Epithelial cell of prostate (primary cell): ENCODE measurements at places on chromosomes 2 and 18.

GRCh38 chr2:240921995-240922244 is 15.8 kb downstream of the CROCC2 start:
- no peak for DNase-seq

- DNase-seq = no peak
These were observed 75.8 kb downstream of the UGGT1 start for GRCh38 chr2:128166746-128167353.

GRCh38 chr2:17518212-17519154 is at the start of gene RAD51AP2:
Gene RAD51AP2, minus strand, starts transcription at chr2:17518440. Its CDS starts 25 bp downstream, at chr2:17518415.
- no peak for DNase-seq

- no peak for DNase-seq
These were observed 10.8 kb downstream of the CACNB4 start for GRCh38 chr2:152088006-152088405.

- no peak for DNase-seq
These were observed 205.3 kb upstream of the ST6GAL2 start for GRCh38 chr2:107091163-107091864.

DNA sequence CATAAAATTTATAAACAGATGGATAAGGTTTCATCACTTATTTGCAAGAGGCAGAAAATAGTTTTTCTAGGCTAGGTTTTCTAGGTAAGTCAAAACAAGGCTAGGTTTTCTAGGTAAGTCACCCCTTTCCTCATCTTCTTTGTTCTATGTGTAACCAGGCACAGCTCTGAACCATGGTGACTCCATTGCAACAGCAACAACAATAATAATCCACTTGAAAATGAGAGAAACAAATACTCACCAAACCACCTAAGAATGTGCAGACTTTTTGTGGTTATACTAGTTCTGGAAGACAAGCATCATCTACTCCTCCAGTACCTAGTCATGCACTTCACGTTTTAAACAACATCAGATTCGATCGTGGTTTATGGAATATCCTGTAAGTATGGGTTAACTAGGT is 237.4 kb upstream of the ACVR2A start:
- DNase-seq = no peak

- DNase-seq = no peak
These were observed 1655.6 kb downstream of the DPP10 start for GRCh38 chr2:116098049-116098448.

DNA sequence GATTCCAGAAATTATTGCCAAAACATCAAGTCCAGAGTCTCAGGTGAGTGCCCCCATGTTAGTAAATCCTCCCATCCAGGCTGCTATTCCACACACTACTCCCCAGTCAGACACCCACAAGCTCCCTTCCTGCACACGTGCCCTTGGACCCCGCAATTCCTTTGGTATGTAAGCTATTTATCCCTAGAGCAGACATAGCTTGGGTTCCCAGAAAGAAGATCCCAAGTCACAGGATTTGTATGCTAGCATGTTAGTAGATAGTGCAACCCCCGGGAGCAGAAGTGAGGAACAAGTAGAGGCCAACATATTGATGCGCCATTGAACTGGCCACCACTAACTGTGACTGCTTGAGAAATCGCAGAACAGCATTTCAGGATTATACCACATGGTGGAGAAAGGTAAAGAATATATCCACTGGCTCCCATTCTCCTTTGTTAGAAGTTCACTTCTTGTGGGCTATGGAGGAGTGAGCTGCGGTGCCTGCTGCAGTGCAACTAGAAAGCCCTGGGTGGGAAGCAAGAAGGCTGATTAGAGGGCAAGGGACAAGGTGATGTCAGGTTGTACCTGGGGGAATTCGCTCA is 137.5 kb upstream of the CHAC2 start:
- DNase-seq = no peak

- no peak for DNase-seq
These were observed 15.7 kb downstream of the CREG2 start for GRCh38 chr2:101371636-101372035.

DNA sequence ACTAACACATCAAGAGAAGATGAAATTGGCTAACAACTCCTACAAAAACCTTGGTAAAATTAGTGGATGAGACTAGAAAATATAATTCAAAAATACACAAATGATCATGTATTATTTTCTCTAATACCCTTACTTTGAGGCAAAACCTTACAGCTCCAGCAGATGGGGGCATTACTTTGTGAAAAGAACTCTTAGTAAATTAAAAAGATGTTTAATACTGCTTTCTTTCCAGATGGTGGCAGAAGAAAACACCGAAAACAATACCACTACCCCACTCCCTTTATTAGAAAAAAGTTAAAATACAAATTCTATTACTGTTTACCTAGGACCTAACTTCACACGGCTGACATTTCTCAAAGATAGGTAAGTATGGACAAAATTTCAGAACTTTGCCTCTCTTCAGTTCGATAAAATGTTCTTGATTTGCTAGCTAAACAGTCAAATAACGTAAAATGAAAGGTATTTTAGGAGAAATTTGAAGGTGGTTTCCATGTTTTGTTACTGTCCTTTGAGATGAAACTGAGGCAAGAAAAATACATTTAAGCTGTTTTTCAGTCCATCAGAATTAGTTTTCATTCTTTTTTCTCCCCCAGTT is 30.6 kb downstream of the ORC4 start:
- no peak for DNase-seq

DNA sequence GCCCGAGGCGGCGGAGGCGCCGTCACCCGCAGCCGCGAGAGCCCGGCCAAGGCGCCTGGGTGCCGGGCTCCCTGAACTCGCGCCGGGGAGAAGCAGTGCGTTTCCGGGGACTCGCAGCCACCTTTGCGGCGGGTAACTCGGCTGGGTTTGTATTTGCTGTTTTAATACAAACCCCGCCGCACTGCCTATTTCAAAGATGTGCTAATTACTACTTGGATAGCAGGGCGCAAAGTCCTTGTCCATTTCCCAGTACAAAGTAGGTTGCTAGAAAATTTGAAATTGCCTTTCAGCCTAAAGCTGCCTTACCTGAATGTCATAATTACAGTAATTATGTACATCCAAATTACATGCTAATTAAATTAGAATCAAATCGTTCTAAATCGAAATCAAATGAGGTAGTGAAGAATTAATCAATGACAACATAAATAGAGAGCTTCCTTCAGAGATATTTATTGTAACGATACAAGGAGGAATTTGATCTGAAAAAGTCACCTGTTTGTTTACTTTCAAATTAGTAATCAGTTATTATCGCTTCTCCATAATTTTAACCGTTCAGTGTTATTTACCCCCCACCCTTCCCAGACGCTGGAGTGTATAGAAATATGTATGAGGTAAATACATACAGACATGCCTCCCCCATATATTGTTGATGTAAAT is 8.1 kb downstream of the SP9 start:
- no peak for DNase-seq

DNA sequence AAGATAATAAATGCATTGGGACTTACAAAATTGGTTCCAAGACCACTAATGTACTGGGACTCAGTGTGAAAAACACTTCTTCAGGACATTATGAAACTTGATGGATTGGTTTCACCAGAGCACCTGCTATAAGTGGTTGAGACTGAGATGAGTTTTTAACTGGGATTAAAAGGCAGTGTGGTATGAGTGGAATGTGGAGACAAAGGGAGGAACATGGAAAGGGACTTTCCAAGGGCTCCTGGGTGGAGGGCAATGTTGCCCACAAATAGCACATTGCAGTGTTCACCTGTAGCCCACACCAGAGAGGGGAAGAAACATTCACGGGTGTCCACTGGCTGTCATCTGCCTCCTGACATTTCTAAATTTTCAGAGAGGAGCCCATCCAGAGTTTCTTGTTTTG is 253.3 kb upstream of the TANK start:
- DNase-seq = no peak

- no peak for DNase-seq
These were observed 75.5 kb downstream of the ANTXR1 start for GRCh38 chr2:69088466-69088865.

- DNase-seq = no peak
These were observed 325.6 kb upstream of the VRK2 start for GRCh38 chr2:57720728-57721627.

GRCh38 chr18:62736077-62736855 is 20.9 kb downstream of the PHLPP1 start:
- no peak for DNase-seq

DNA sequence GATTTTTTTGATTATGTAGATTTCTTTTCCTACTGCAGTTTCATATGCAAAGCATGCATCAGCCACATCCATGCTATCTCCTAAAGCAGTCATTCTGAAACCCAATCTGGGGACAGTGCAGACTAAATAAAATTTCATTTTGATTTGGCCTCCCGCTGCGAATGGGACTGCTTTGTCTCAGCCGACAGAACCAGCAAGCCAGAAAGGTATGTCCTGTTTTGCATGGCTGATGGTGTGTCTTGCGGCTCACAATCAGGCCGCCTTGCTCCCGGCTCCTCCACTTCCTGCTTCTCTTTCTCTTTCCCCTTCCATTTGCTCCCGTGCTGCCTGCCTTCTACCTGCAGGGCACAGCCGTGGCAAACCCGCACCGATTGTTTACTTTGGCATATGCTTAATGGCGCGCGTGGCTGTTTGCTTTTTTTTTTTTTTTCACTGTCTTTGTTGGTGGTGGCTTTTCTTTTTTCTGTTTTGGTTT is 419.6 kb upstream of the POU3F3 start:
- no peak for DNase-seq

DNA sequence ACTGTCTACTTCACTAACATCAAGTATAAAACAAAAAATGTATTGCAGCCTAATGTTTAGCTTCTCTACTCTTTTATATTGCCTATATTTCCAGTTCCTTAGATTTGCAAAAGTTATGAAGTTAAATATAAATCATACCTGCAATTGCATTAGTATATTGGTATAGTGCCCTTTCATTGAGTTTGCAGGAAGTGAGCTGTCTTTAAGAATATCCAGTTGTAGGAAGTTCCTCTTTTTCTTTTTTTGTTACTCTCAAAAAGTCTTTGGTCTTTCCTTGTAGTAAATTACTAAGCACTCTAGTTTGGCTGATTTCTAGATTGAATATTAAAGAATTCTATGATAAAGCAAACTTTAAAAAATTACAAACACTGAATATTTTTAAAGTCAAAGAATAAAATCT is 71.3 kb upstream of the FN1 start:
- no peak for DNase-seq

DNA sequence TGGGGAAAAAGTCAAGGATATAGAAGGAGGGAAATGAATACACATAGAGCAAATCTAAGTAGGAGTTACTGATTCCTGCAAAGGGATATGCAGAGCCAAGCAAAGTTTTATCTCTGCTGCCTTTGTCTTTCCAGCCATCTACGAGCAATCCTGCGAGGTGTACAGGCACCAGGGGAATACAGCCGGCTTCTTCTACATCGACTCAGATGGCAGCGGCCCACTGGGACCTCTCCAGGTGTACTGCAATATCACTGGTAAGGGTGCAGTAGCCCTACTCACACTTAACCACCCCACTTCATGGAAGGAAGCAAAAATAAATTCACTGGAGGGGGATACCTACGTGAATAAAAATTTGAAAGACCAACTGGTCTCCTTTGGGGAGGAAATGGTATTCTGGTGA is 584.6 kb downstream of the CNTNAP5 start:
- no peak for DNase-seq

DNA sequence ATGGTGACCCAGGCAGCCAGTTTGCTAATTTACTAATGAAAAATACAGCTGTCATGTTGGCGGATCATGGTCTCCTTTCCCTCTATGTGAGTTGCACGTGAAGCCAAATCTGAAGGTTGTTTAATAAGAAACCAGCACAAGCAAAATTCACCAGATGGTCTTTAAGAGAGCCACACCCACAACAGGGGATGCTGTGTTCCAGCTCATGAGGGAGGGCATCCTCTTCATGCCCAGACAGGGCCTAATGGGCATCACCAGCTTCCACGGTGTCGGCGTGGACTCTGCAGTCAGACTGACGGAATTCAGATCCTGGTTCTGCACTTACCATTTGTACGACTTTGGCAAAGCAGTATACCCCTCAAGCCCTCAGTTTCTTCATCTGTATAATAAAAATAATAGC is 39.9 kb downstream of the TMEM247 start:
- no peak for DNase-seq

- peak; percentile 12 for DNase-seq
These were observed 112.4 kb upstream of the ZNF236 start for GRCh38 chr18:76709659-76710645.

GRCh38 chr2:128577141-128577930 is 258.7 kb upstream of the HS6ST1 start:
- no peak for DNase-seq

DNA sequence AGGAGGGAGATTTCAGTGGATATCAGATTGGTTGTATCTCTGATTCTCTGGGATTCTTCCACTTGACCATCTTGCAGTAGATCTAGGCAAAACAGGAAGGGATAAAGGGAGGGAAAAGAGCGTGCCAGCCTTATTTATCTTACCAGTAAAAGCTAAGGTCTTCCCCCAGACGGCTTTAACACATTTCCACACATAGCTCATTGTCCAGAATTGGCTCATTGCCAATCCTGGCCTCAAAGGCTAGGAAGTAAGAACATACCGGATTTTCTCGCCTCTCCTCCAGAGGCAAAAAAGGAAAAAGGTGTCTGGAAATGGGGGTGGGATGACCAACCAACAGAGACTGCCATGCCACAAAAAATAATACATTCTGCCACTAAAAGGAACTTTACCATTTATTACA is 411.6 kb upstream of the NRP2 start:
- no peak for DNase-seq

- peak; percentile 99 for DNase-seq
These were observed 100.5 kb upstream of the ITPRID2 start for GRCh38 chr2:181790716-181791649.

GRCh38 chr2:237519506-237520245 is 32.6 kb downstream of the MLPH start:
- DNase-seq = no peak

- DNase-seq = no peak
These were observed 394.7 kb downstream of the FBXO15 start for GRCh38 chr18:73752965-73753364.

GRCh38 chr2:226680719-226681118 is 118.9 kb downstream of the IRS1 start:
- DNase-seq = no peak
